Adipocyte (in vitro differentiated cells): ENCODE measurements at places on chromosomes 12 and 14.
A peak's percentile ranks its signal among the peaks of the same experiment; 100 is the strongest.

GRCh38 chr12:58470266-58471010 is 449.9 kb downstream of the LRIG3 start:
- DNase-seq: no peak

GRCh38 chr12:48351022-48351708 is 446 bp upstream of the ZNF641 start:
- peak; percentile 90 for DNase-seq

DNA sequence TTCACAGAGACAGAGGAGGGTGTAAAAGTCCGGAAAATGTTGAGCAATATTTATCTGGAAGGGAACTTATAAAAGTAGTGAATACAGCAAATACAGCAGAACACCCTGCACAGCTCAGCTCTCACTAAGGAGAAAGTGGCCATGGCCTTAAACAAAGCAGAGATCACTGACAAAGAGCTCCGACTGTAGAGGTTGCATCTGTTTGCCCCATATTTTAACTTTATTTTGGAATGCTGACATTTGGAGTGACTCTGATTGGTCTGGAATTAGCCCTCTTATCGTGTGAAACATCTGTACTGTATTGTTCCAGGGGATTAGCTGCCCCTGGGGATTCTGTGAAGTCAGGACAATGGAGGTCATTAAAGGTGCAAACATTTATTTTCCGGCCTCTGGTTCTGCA is 1275.7 kb upstream of the FLRT2 start:
- peak; percentile 48 for DNase-seq

GRCh38 chr12:121400332-121401139 is 618 bp downstream of the RNF34 start:
- peak; percentile 80 for DNase-seq

DNA sequence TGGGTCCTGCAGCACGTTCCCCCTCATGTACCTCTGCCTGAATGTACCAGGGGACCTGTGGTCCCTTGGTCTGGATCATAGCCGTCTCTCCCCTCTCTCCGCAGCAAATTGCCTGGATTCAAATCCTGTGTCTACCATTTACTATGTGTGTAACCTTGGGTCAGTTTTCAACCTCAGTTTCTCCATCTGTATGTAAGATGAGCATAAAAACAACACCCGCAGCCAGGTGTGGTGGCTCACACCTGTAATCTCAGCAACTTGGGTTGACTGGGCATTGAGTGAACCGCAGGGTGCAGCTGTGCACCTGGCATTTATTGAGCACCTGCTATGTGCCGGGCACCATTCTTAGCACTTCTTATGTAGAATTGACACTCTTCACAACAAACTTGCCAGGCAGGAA is 14.1 kb downstream of the CYP46A1 start:
- no peak for DNase-seq

GRCh38 chr14:30928462-30928861 is 54.1 kb downstream of the COCH start:
- no peak for DNase-seq

DNA sequence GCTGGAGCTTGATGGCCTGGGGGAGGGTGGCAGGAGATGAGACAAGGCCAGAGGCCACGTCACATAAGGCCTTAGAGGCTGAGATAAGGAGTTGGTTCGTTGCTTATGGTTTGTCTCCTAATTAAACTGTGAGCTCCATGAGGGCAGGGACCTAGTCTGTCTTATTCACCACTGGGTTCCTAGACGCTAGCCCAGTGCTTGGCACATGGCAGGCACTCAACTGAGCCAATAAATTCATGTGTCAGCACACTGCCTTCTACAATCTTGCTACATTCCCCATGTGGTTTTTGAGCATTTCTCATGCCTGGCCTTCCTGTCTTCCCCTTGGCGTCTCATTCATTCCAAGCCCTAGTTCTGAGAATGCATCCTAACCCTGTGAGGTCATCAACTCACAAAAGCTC is 92.5 kb upstream of the MED13L start:
- peak; percentile 57 for DNase-seq

DNA sequence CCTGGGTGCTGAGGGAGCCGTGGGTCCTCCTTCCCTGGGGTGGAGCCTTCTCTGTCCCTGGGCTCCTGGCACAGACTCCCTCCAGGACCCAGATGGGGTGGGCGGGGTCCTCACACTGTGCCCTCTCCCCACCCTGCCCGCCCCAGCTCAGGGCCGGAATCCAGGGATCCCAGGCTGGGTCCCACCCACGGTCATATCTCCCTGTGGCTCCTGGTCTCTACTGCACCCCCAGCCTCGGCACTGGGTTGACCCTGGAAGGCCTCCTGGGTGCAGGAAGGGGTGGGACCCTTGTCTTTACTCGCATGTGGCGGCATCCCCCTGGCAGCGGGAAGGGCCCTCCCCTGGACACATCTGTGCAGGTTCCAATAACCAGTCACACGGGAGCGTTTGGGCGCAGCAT is 75.8 kb upstream of the EIF5 start:
- DNase-seq: no peak

GRCh38 chr12:9127484-9127883 is 11.8 kb upstream of the A2M start:
- no peak for DNase-seq

DNA sequence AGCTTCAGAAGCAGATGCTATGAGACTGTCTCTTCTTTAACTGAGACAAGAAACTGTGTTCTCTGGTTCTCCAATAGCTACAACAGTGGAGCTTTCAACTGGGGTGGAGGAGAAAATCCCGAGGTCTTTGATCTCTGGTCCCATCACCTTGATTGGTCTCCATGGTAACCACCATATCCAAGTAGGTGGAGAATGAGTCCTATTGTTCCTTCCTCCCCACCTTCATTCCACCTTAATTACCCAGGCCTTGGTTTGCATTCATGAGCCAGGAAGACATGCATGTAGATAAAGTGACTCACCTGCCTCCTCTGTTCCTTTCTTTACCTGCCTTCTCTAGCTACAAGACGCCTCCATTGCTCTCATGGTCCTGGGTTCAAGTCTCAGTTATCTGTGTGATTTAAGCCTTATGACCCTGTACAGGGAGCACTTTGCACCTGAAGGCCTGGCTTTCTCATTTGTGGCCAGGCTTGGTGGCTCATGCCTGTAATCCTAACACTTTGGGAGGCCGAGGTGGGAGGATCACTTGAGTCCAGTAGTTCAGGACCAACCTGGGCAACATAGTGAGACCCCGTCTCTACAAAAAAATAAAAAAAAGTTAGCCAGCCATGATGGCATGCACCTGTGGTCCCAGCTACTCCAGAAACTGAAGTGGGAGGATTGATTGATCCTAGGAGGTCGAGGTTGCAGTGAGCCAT is 157.7 kb upstream of the TBX3 start:
- no peak for DNase-seq

DNA sequence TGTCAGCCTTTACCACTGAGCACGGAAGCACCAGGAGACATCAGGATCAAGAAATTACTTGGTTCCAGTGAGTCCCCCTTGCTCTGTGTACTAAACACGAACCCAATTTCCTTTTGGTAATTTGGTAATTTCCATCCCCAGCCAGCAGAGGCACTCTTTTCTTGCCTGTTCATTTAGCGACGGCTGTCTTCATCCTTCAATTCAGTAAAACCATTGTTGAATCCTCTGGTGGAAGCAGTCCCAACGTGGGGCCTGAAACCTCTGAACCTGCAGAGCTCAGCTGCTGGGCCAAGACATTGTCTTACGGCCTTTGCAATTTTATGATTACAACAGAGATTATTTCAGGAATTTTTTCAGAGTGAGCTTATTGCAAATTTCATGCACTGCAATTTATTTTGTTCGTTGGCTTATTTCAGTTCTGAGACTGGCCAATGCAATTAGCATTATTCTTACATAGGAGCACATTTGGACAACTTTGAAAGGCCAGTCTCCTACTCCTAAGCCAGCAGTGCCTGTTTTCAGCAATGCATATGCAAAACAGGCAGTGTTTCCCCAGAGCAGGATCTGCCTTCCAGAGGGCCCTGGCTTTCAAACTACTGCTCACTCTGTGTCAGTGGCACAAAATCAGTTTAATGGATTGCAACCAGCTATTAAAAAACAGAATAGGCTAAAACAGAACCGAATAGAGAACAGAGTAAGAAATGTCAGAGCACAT is 372.9 kb upstream of the TMEM132C start:
- DNase-seq: no peak

- peak; percentile 97 for DNase-seq
These were observed at the start of gene RBMS2 for GRCh38 chr12:56521590-56522371. RBMS2 (plus strand) TSS chr12:56521820; CDS start chr12:56522024, 204 bp downstream.

GRCh38 chr14:44405011-44405486 is 102.0 kb downstream of the FSCB start:
- no peak for DNase-seq

DNA sequence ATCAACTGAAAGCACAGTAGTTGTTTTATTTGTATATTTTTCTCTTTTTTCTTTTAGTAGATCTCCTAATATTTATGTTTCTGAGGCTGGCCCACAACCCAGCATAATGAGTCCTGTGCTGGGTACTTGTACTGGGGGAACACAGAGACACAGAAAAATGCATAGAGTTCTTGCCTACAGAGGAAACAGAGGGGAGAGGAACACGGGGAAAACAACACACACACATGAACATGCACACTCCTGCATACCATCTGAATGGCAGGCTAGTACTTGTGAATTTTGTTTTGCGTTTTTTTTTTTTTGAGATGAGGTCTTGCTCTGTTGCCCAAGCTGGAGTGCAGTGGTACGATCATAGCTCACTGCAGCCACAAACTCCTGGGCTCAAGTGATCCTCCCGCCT is 21.3 kb downstream of the PITPNM2 start:
- DNase-seq: no peak

DNA sequence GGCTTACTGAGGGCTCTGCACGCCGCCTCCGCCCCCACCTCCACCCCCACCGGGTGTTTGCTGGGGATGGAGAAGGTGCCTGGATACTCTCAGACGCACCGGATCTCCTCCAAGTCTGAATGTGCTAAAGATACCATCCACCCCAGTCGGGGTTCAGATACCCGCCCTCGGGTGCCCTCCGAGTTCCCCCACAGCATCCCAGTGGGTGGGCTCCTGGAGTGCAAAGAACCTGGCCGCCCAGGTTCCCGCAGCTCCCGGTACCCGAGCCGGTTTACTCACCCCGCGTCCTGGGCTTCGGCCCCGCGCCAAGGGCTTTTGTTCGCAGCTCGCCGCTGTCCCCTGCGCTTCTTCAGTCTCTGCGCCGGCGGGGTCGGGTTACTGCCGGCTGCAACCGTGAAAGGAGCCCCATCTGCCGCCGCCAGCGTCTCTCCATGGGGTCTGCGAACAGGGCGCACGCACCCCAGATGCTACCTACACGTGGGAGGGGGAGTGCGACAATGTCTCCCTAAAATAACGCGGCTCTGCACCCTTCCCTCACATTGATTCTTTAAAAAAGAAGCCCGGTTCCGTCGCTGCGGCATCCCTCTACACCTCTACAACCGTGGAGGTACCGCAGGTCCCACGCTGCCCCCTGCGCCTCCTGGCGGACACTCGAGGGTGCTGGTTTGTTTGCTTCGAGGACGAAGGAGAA is at the start of gene CCDC177:
CCDC177 (minus strand) TSS at position 609 of the 691 bp plus-strand sequence. CDS start 1,249 bp downstream, outside the sequence.
- DNase-seq: peak; percentile 76

- DNase-seq: no peak
These were observed 70.3 kb downstream of the STON2 start for GRCh38 chr14:81329640-81330381.

- no peak for DNase-seq
These were observed 215.5 kb downstream of the AACS start for GRCh38 chr12:125280482-125281377.

DNA sequence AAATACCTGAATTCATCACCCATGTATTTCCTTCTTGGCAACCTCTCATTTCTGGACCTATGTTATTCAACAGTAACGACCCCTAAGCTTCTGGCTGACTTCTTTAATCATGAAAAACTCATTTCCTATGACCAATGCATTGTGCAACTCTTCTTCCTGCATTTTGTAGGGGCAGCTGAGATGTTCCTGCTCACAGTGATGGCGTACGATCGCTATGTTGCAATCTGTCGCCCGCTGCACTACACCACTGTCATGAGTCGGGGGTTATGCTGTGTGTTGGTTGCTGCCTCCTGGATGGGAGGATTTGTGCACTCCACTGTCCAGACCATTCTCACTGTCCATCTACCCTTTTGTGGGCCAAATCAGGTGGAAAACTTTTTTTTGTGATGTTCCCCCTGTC is 356 bp downstream of the OR4Q2 start:
- no peak for DNase-seq

DNA sequence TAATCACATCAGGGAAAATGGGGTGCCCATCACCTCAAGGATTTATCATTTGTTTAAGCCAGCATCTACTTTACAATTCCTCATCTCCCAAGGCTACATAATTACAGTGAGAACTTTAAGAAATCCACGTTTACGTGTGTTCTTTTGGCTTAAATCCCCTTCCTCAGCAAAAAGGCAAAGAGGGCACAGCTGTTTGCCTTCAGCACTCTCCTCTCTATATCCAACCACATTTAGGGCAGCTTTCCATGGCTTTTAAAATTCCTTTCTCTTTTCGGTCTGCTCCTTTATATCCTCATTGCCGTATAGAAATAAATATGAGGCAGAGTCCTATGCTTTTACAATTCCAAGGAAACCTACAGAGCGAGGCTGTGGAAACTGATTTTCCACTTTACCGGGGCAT is 175.9 kb downstream of the EMP1 start:
- DNase-seq: no peak

GRCh38 chr14:103008126-103008525 is 49.2 kb downstream of the CDC42BPB start:
- no peak for DNase-seq

GRCh38 chr12:18580706-18581105 is 157.1 kb downstream of the PLCZ1 start:
- peak; percentile 8 for DNase-seq

DNA sequence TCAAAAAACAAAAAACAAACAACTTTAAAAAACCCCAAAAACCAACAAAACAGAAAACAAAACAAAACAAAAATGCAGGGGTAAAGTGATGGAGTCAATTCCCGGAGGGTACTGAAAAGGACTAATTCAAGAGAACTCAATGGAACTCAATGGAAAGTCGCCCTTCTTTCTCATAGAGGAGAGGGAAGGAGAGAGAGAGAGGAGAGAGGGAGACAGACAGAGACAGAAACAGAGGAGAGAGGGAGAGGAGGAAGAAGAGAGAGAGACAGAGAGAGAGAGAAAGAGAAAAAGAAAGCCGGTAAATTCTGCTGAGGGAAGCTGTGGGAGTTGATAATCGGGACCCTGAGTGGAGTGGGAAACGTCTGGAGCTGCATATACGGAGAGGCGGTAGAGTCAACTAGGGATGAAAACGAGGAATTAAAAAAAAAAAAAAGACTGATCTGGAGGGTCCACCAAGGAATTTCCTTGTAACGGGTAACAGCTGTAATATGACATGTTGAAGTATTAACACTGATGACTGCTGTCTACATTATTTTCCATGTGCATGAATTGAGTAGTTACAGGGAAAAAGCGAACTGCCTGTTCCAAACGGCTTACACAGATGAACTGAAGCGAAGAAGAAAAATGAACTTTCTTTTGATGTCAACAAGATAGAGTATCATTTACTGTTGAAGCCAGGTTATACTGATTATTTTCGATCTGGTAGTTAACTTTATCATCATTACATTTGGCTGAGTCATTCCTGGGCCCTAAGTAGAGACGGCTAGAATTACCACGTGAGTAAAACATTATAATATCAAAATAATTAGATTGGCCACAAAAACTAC is 934 bp upstream of the ZC2HC1C start:
- DNase-seq: no peak
